ENCODE measurements at places on chromosomes 12 and 14. TPM values are rescaled to one million over a fixed set of nuclear protein-coding genes. Genes with fewer than 3 reads are reported as not detected.

HOXC10 gene
- total RNA-seq = not detected

KLRF1 gene
- total RNA-seq = not detected

PTGER2 gene
- 2.4 TPM for total RNA-seq

OR4N5 gene
- total RNA-seq = not detected

MYH6 gene
- total RNA-seq = 0.14 TPM

SYNDIG1L gene
- total RNA-seq = not detected

CISTR gene
- total RNA-seq = not detected

A2M gene
- total RNA-seq = 0.16 TPM

TSPAN11 gene
- total RNA-seq = not detected

PCED1B gene
- 76.3 TPM for total RNA-seq

ADAM20 gene
- 0.23 TPM for total RNA-seq

OAS3 gene
- total RNA-seq = 35.3 TPM

DHRS2 gene
- total RNA-seq = 3.7 TPM

CMKLR1 gene
- not detected for total RNA-seq

GPR84 gene
- 0.98 TPM for total RNA-seq

CLBA1 gene
- 1.1 TPM for total RNA-seq

HCAR2 gene
- not detected for total RNA-seq

NEUROD4 gene
- not detected for total RNA-seq

HOXC13 gene
- total RNA-seq = not detected

NAV3 gene
- total RNA-seq = not detected

SLCO1A2 gene
- total RNA-seq = not detected

TMEM30B gene
- 2.1 TPM for total RNA-seq

GNB3 gene
- 0.76 TPM for total RNA-seq

BCDIN3D gene
- 5.6 TPM for total RNA-seq

ANO2 gene
- total RNA-seq = not detected

TEX22 gene
- total RNA-seq = 2.4 TPM

L2HGDH gene
- 19.0 TPM for total RNA-seq

TAS2R42 gene
- total RNA-seq = not detected

PTPRO gene
- total RNA-seq = 0.49 TPM

RBM19 gene
- total RNA-seq = 93.5 TPM

RHOJ gene
- total RNA-seq = not detected

AMHR2 gene
- not detected for total RNA-seq

NEDD1 gene
- total RNA-seq = 69.3 TPM

OR11H7 gene
- not detected for total RNA-seq

NGB gene
- total RNA-seq = not detected

FAM222A gene
- 0.39 TPM for total RNA-seq

ARHGAP9 gene
- 101 TPM for total RNA-seq

FGD6 gene
- total RNA-seq = 1.1 TPM

GDF3 gene
- total RNA-seq = not detected

SMIM41 gene
- total RNA-seq = not detected

Data from activated CD4-positive, alpha-beta T cell treated with anti-CD3 and anti-CD28 coated beads for 36 hours (primary cell).